ENCODE measurements at places on chromosomes 7 and 10.

DNA sequence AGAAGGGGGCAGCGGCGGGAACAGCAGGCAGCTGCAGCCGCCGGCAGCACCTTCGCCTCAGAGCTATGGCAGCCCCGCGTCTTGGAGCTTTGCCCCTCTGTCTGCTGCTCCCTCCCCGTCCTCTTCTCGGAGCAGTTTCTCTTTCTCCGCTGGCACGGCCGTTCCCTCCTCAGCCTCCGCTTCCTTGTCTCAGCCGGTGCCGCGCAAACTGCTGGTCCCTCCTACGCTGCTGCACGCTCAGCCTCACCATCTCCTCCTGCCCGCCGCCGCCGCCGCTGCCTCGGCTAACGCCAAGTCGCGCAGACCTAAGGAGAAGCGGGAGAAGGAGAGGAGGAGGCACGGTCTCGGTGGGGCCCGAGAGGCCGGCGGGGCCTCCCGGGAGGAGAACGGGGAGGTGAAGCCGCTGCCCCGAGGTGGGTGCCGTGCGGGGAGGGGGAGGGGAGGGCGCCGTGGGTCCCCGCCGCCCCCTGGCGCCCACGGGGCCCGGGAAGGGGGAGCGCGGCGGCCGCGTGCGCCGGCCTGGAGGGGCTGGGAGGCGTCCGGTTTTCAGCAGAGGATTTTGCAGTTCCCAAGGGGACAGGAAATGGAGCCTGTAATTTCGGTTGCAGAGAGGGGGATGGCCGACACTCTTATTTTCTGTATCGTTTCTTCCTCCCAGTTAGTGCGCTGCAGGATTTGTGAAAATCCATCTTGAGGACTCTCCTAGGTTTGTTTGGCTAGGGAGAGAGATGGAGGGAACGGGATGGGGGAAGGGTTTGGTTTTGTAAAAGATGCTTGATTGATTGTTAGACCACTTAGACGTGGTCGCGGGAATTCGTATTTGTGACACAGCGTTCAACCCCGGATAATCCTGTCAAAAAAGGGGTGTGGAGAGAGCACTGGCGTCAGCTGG is 630 bp downstream of the RSBN1L start:
- DNase-seq = peak; percentile 71

DNA sequence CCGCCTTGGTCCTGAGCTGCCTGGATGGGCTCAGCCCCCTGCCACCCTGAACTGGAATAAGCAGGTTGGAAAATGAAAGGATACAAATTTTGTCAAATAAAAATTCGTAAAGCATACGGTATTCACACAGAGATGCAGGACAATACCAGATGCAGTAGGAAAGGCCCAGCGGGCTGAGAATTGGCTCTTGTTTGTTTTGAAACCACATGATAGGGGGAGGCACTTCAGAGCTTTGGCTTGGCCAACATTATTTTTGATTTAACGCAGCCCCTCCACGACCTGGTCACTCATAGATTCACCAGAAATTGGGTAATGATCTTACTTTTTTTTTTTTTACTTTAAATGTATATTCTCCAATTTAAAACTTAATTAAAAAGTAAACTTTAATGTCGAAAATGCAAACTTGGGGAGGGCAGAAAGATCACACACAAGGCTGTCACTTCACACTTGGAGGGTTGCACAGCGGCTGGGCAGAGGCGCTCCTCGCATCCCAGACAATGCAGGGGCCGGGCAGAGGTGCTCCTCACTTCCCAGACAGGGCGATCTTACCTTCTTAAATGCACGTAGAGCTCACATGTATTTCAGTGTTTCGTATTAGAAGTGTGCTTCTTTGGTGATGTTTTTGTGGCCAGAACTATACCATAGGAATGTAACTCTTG is 17.8 kb upstream of the INSIG1 start:
- no peak for DNase-seq

DNA sequence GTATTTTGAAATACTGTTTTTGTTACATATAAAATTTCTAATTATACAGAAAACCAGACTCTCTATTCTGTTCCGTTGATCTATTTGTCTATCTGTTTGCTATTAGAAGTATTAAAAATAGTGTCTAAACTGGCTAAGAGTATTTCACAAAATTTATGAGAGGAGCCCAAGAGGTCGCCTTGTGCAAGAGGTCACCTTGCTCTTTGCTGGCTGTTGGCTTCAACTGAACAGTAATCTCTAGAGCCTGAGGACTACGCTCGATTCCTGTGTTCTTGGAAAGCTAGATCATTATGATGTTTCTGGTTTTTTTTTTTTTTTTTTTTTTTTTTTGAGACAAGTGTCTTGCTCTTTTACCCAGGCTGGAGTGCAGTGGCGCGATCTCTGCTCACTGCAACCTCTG is 428.6 kb downstream of the LRMDA start:
- no peak for DNase-seq

DNA sequence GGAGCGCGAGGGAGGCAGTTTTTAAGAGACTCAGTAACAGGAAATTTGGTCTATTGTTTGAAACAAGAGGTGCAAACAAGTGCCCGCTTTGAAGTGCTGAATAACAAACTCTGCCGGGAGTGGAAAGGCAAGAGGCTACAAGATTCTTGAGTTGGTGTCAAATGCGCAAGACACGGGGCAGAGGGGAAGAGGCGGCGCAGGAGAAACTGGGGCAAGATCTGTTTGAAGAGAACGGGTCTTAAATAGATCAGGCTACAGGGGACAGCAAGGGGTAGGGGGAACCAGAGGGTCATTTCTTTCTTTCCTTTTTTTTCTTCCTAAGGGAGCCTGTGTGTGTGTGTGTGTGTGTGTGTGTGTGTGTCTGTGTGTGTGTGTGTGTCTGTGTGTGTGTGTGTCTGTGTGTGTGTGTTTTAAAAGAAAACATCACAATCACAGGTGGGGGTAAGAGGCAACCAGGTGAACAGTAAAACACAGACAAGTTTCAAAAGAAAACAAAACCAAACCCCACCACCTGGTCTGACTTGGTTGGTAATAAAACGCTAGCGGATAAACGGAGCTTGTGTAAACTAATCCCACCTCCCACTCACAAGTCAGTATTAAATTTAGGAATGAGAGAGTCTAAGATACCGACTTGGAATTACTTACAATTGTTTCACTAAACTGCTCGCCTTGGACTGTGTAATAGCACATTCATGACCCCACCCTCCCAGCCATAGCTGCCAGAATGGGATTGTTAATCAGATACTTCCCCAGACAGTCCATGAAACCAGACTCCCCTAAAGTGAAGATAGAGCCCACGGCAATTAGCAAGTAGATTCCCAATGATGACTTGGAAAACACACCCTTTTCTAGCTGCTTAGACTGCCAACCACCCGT is 13.1 kb upstream of the CUX1 start:
- DNase-seq = no peak

DNA sequence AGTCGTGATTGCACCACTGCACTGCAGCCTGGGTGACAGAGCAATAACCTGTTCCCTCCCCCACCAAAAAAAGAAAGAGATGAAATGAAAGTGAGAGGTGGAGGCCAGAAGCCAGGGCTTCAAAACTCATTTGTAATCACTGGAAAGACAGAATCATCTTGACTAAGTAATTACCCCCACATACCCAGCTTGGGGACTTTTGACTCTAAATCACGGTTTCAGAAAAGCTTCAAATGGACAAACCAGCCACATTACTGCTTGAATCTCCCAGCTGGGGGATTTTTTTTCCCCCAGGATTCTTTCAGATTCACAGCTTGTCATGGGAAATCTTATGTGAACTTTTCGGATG is 361.0 kb downstream of the FRMD4A start:
- DNase-seq = no peak

DNA sequence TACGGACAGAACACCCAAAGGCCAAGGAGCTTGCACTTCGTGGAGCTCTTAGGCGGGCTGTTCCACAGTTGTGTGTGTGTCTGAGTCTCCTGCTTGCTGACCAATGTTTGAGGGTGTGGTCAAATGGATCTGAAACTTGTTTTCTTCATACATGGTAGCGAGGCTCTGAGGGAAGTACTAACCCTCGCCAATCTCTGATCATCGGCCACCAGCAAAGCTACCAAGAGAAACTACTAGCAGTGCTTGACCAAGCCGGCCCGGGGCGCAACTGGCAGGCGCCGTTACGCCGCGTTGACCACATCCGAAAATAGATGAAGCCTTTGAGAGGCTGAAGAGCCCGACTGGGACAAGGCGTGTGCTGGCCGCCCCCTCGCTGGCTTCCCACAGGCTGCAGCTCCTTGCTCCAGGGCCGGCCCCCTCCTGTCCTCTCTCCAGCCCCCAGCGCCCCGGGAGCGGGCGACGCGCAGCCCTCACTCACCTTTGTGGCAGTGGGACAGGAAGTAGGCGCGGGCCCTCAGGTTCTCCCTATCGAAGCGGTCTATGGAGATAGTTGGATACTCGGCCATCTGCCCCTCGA is 384 bp downstream of the DCLRE1C start:
- DNase-seq = peak; percentile 51

DNA sequence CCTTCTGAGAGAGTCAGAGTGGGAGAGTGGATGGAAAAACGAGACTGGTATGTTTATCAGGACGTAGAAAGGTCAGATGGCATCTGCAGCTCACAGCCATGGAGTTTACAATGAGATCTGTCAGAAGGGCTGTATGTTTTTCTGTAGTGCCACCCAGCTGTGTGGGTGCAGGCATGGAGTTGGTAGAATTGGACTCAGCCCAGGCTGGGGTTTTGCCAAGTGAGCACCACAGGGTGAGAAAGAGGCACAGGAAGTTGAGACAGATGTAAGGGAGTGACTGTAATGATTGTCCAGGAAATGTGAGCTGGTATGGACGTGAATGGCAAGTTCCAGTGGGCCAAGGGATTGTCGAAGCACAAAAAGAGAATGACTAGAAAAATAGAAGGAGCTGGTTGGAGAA is 9.1 kb upstream of the ZYX start:
- DNase-seq = no peak

DNA sequence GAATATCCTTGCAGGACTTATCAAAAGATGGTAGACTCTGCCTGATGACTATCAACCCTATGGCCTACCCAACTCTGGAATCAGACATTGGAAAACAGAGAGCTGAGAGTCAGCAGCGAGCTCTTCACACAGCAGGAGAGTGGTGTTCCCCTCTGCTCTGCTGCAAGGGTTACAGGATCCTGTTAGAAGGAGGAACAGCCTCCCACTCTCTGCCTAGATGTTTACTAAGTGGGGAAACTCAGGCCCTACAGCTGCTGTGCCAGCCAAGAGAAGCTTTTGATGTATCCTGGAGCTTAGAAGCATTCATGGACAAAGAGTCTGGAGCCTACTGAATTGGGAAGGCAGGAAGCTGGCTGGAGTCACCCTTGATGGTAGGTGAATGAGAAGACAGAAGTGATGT is 104.6 kb downstream of the ABLIM1 start:
- no peak for DNase-seq

DNA sequence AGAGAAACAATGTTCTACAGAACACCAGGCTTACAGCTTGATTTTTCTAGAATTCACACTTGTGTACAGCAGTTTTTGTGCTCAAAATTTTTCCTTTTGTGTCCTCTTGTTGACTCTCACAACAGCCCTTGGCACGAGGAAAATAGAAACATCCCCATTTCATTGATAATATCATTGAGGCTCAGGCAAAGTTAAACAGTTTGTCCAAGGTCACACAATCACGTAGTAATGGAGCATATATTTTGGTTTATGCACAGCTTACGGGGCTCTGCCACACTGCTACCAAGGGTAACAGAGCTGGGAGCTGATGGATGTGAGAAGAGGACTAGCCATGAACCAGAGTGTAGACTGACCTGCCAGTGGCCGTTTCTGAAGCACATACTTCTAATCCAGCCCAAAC is 292.0 kb downstream of the FZD1 start:
- no peak for DNase-seq

- DNase-seq = no peak
Measured at GRCh38 chr10:132407846-132408278, 10.9 kb downstream of the PWWP2B start.

DNA sequence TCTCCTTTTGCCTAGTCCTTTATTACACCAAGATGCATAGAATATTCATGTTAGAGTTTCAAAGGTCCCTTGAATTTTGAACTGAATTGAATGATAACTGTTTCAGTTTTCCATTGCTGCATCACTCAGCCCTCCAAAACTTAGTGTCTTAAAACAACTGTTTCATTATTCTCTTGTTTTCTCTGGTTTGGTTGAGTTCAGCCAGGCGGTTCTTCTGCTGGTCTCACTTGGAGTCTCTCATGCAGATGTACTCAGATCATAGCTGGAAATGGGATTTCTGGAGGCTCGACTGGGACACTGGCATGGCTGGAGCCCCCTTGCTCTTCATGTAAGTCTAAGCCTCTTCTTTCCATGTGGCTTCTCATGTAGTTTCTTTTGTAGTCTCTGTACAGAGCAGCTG is 107.2 kb upstream of the MKI67 start:
- no peak for DNase-seq

GRCh38 chr7:3057066-3057420 is 13.4 kb upstream of the CARD11 start:
- DNase-seq = no peak

GRCh38 chr7:103011650-103012049 is 62.9 kb downstream of the FBXL13 start:
- no peak for DNase-seq

- DNase-seq = no peak
Measured at GRCh38 chr10:114245121-114245791, 6.2 kb downstream of the VWA2 start.

DNA sequence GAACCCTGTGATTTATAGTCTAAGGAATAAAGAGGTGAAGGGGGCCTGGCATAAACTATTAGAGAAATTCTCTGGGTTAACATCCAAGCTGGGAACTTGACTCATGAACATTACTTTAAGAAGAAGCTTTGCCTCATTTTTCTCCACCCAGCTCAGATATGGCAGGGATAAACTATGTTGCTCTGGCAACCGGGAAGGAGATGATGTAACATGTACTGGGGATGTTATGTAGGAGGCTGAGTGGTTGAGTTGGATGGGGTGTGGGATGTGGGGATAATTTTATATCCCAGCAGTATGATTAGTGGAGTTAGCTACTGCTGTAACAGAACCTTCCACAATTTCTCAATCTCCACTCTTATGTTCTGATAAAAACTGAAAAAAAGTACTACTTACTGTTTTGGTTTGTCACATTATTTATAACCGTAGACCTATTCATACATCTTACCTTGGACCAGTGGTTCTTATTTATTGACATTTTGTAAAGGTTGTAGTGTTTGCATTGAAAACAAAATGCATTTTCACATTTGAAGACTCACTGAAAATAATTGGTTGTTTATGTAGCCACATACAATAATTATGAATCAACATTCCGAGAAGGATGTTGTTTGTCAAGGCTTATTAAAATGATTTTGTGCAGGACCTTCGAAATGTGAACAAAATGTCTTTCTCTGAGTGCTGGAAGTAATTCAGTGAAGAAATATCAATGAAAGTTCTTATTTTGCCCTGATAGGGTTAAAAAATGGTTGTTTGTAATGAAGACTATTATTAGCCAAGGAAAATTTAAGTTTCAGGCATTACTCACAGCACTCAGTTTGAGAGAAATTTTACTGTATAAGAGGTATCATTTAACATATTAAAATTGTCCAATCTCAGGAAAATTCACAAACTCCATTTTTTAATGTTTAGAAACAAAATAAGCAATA is 1.3 kb downstream of the OR2F2 start:
- no peak for DNase-seq

- no peak for DNase-seq
Measured at GRCh38 chr7:151717918-151718317, 159.0 kb downstream of the PRKAG2 start.

- DNase-seq = peak; percentile 24
Measured at GRCh38 chr10:55500931-55501559, 700.0 kb upstream of the PCDH15 start.

All from cerebellar cortex (tissue), 1 donor.